ENCODE measurements at places on chromosomes 1 and 21. TPM values are rescaled to one million over a fixed set of nuclear protein-coding genes. Genes with fewer than 3 reads are reported as not detected.

Gene SLC44A3
- total RNA-seq: 2.3 TPM

- DNase-seq: no peak
Observed at GRCh38 chr1:86747304-86747703, 42.9 kb downstream of the SH3GLB1 start.

GRCh38 chr1:107976431-107976830, 11.5 kb upstream of the VAV3 start:
- DNase-seq: no peak

GRCh38 chr1:117114877-117115276, 6.7 kb downstream of the TRIM45 start:
- DNase-seq: no peak

GRCh38 chr1:218699421-218699820, 354.3 kb downstream of the TGFB2 start:
- no peak for DNase-seq

- peak; percentile 86 for DNase-seq
Observed at GRCh38 chr1:111948209-111949171, 41.0 kb downstream of the KCND3 start.

DNA sequence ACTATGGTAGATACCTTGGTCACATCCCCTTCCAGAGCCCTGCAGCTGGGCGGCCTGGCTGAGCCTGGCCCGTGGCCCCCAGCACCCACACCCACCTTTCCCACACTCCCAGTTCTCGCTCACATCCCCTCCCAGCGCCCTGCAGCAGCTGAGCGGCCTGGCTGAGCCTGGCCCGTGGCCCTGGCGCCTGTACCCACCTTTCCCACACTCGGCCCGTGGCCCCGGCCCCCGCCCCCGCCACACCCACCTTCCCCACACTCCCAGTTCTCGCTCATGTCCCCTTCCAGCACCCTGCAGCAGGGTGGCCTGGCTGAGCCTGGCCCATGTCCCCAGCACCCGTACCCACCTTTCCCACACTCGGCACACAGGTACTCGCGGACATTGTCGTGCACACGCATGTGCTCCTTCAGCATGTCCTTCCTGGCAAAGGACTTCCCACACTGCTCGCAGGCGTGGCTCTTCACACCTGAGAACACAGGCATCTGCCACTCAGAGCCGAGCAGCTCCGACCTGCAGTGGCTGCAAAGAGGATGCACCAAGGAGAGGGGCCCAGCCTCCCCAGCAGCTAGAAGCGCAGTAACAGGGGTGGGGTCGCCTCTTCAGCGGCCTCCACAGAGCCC, 52.5 kb upstream of the RIPK4 start:
- peak; percentile 41 for DNase-seq

DNA sequence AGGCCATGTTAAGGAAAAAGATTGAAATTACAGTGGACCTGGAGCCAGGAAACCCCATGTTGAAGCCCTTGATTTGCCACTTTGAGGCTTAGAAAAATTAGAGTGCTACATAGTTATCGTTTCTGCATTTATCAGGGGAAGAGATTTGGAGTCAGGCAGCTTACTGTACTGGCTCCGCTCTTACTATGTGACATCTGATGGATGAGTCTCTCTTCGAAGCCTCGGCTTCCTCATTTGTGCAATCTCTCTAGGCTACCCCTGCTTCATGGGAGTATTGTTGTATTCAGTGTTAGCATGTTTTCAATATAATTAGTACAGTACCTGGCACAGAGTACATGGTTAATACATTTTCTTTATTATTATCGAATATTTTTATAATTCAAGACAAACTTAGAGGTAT, 480.4 kb upstream of the USP24 start:
- DNase-seq: no peak

GRCh38 chr1:99702221-99702620, 56.3 kb downstream of the PALMD start:
- DNase-seq: no peak

Gene E2F2
- 0.14 TPM for total RNA-seq
